ENCODE measurements at places on chromosomes 7 and 10. TPM values are rescaled to one million over a fixed set of nuclear protein-coding genes. Genes with fewer than 3 reads are reported as not detected.
A peak's percentile ranks its signal among the peaks of the same experiment; 100 is the strongest.

- H3K4me1 ChIP-seq = no peaks in the 10 kb centered on the region
- no peak overlapping the region for H3K4me3 ChIP-seq
- no peaks in the 10 kb centered on the region for H3K27me3 ChIP-seq
- DNase-seq = no peak
These were observed 72.2 kb upstream of the NUPR2 start for GRCh38 chr7:56188376-56188775.

DNA sequence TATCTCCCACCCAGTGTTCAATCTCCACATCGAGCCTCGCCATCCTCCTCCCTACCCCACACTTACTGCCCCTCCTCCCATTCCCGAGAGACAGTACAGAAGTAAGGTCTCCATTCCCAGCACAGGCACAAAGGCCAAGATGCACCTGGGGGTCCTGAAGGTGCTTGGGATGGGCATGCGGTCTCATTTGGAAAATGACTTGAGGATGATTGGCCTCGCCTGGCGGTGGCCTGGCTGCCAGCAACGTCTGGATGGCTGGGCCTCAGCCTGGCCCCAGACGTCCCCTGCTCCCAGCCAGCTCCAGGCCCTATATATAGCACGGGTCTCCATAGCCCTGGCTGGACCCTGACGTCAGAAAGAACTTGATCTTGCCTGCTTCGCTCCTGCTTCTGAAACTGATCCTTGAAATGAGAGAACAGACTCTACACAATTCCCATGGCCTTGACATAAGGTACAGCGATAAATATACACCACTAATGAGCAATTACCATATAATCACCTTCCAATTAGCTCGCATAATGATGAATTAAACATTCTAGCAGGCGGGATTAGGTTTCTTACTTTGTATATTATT lies 11.8 kb downstream of the EMX2 start:
- no peak overlapping the region for H3K27ac ChIP-seq
- H3K27me3 ChIP-seq = peaks cover 15% of the 10 kb centered on the region
- H3K4me1 ChIP-seq = no peaks in the 10 kb centered on the region
- DNase-seq = no peak
- no peak overlapping the region for H3K4me3 ChIP-seq
- H3K36me3 ChIP-seq = no peaks in the 10 kb centered on the region

GRCh38 chr10:102712843-102713538 lies 1.2 kb downstream of the ARL3 start:
- H3K36me3 ChIP-seq = no peaks in the 10 kb centered on the region
- H3K4me3 ChIP-seq = peak overlapping the region; percentile 81
- no peak for DNase-seq
- no peaks in the 10 kb centered on the region for H3K27me3 ChIP-seq
- H3K27ac ChIP-seq = peak overlapping the region; percentile 74

Gene PANK1
- total RNA-seq = 32.1 TPM

- H3K27ac ChIP-seq = no peak overlapping the region
- H3K27me3 ChIP-seq = no peaks in the 10 kb centered on the region
- peaks cover 5% of the 10 kb centered on the region for H3K36me3 ChIP-seq
- DNase-seq = peak; percentile 12
- no peak overlapping the region for H3K4me3 ChIP-seq
These were observed 29.2 kb downstream of the FAM3C start for GRCh38 chr7:121366852-121367431.

Gene FAM25C
- total RNA-seq = not detected

Gene C10orf53
- total RNA-seq = not detected
